ENCODE measurements at places on chromosomes 7 and 10. TPM values are rescaled to one million over a fixed set of nuclear protein-coding genes. Genes with fewer than 3 reads are reported as not detected.
A peak's percentile ranks its signal among the peaks of the same experiment; 100 is the strongest.

The EGR2 gene
- 0.52 TPM for total RNA-seq

GRCh38 chr7:1291357-1291689 lies 58.7 kb downstream of the UNCX start:
- no peaks in the 10 kb centered on the region for H3K36me3 ChIP-seq
- peaks cover 92% of the 10 kb centered on the region for H3K27me3 ChIP-seq
- no peak overlapping the region for H3K4me3 ChIP-seq
- no peak overlapping the region for H3K27ac ChIP-seq

DNA sequence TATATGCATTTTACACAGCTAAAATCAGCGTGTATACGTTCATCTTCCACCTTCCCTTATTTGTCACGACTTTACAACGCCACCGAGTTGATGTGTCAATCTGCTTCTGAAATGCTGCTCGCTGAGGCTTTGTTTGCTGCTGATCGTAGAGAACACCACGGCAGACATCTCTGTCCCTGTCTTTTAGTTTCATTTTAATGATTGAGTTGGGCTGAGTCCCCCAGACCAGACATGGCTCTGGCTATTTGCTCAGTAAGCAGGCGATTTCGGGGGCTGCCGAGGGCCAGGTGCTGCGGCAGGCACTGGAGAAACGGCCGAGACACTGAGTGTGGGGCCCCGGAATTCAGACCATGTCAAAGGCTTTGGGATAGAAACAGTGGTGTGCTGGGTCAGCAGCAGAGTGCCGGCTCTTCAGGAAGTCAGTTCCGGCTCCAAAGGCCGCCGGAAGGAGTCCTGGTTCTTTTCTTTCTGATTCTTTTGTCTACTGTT lies 5.0 kb downstream of the LRRC27 start:
- no peak for DNase-seq
- peak overlapping the region; percentile 62 for H3K4me3 ChIP-seq
- no peaks in the 10 kb centered on the region for H3K36me3 ChIP-seq
- H3K27ac ChIP-seq: peak overlapping the region; percentile 74

- no peaks in the 10 kb centered on the region for H3K36me3 ChIP-seq
- no peak overlapping the region for H3K4me3 ChIP-seq
- no peak overlapping the region for H3K27ac ChIP-seq
Measured at GRCh38 chr7:4072161-4072925, 609.8 kb upstream of the FOXK1 start.

GRCh38 chr7:137934176-137934826 lies 67.6 kb downstream of the CREB3L2 start:
- H3K36me3 ChIP-seq: no peaks in the 10 kb centered on the region
- no peak for DNase-seq
- no peaks in the 10 kb centered on the region for H3K27me3 ChIP-seq
- peak overlapping the region; percentile 56 for H3K27ac ChIP-seq
- H3K4me3 ChIP-seq: no peak overlapping the region

The RPEL1 gene
- not detected for total RNA-seq

GRCh38 chr7:158655931-158656441 lies 48.6 kb downstream of the NCAPG2 start:
- no peaks in the 10 kb centered on the region for H3K27me3 ChIP-seq
- no peak overlapping the region for H3K4me3 ChIP-seq
- no peaks in the 10 kb centered on the region for H3K4me1 ChIP-seq
- DNase-seq: no peak

DNA sequence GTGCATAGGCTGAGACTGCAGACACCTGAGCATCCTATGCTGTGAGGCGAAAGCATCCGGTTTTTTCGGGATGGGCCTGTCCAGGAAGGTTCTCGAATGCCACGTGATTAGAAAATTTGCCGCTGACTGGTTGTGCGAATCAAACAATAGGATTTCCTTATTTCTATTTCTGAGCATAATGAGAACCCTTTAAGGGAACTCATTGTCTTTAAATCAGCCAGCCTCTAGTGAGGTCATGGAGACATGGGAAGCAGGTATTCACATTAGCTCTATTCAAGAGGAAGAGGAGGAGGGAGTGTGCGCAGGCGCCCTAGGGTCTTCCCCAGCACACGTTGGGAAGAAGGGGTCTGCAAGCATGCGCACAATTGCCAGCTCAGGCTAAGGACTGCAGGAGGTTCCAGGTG lies 5.6 kb downstream of the GIMAP1 start:
- H3K36me3 ChIP-seq: peaks cover 33% of the 10 kb centered on the region
- peak overlapping the region; percentile 91 for H3K27ac ChIP-seq
- peak overlapping the region; percentile 49 for H3K4me3 ChIP-seq
- H3K4me1 ChIP-seq: peaks cover 40% of the 10 kb centered on the region

DNA sequence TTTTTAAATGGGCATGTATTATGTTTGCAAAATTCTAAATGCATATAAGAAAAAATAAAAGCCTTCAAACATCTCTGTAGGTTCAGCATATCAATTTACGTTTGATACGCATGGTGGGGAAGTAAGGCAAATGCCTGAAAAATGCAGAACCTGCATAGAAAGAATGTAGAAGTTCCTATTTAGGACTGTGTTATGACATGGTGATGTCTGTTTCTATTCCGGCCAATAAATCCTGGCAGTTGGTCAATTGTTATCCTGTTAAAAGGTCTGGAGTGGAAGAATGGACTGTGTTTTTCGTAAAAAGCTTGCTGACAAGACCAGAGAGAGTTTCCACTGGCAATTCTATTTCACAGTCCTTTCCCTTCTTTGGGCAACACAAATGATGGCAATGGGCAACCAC lies 49.6 kb upstream of the CAV2 start:
- no peak for DNase-seq
- peak overlapping the region; percentile 74 for H3K27ac ChIP-seq
- H3K27me3 ChIP-seq: no peaks in the 10 kb centered on the region
- peaks cover 67% of the 10 kb centered on the region for H3K4me1 ChIP-seq
- no peaks in the 10 kb centered on the region for H3K36me3 ChIP-seq
- H3K4me3 ChIP-seq: no peak overlapping the region

- no peak for DNase-seq
- no peaks in the 10 kb centered on the region for H3K27me3 ChIP-seq
- no peak overlapping the region for H3K4me3 ChIP-seq
- no peak overlapping the region for H3K27ac ChIP-seq
Measured at GRCh38 chr7:117718116-117718835, 155.0 kb downstream of the CTTNBP2 start.

The HTRA1 gene
- total RNA-seq: 62.6 TPM

The AHR gene
- total RNA-seq: 24.9 TPM
